ENCODE measurements at places on chromosomes 12 and 14. TPM values are rescaled to one million over a fixed set of nuclear protein-coding genes. Genes with fewer than 3 reads are reported as not detected.

SLC38A1 gene
- total RNA-seq = 136 TPM

DNA sequence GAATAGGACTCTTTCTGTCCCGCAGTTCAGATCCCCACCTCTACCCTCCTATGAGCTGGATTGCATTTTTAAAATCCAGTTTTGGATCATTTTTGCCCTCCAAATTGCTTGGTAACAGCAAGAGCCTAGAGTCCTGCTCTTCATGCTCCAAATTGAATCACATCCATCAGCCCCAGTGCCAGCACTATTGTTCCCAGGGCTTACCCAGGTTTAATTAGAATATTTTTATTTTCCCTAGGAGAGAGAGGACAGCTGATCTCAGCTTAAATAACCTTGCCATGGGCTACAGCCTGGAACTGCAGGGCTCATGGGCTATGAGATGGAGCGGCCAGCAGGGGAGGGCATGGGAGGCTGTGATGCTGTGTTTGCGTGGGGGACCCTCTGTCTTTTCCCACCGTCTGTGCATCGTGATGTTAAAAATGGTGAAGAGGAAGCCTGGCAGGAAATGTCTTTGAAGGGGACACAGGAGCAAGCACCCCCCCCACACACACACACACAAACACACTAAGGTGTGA, 59.4 kb upstream of the WSCD2 start:
- no peak overlapping the region for H3K27ac ChIP-seq
- peaks cover 9% of the 10 kb centered on the region for H3K4me1 ChIP-seq
- no peak for DNase-seq
- no peak overlapping the region for H3K4me3 ChIP-seq

DNA sequence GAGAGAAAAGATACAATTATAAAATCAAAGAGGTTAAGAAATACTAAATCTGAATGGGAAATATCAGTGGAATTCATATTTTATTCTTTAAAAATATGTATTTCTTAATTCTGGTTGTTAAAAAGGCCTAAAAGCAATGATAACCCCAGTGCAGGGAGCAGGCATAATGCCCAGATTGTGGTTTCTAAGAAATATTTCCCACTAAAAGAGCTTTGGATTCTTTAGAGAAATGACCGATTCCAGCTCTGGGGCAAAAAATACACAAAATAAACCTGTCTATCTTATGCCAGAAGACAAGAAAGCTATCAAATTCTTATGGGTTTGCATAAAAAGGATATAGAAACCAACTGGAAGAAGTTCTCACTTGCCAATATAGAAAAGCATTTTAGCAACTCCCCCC, 71.6 kb downstream of the PDE6H start:
- no peaks in the 10 kb centered on the region for H3K4me1 ChIP-seq
- H3K27me3 ChIP-seq = no peaks in the 10 kb centered on the region
- no peak overlapping the region for H3K27ac ChIP-seq
- H3K4me3 ChIP-seq = no peak overlapping the region
- H3K36me3 ChIP-seq = no peaks in the 10 kb centered on the region
- no peak for DNase-seq

- peak within 1 kb of the TSS; percentile 100 for H3K27ac ChIP-seq
- H3K4me3 ChIP-seq = peak within 1 kb of the TSS; percentile 96
These were observed at the start of gene PSMB5 for GRCh38 chr14:23034498-23035302. Gene PSMB5, minus strand, starts transcription at chr14:23034900. Its CDS starts 19 bp downstream, at chr14:23034881.

DNA sequence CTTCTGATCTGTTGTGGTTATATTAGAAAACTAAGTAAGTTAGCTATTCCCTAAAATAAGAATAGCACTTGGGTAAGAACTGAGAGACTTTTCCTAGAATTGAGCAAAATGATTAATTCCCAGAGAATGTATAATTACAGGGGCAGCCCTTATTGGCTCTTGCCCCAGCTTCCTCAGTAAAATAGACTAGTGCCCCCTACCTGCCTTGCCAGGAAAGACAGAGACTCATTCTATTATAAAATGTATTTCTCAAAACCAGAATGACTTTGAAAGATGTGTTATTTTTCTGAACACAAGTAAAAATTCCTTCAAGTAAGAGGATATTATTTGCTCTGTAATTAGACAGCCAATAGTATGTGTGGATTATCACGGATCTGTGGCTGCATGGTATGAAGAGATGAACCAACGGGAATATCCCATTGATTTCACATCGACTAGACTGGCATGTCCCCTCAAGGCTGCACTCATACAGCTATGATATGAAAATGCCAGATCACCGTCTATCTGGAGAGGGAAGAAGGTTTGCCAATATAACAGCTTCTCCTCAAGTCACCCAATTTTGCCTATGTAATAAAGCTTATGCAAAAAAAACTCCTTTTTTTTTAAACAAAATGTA, 7.4 kb upstream of the GLRX5 start:
- no peak overlapping the region for H3K27ac ChIP-seq
- DNase-seq = no peak
- peaks cover 20% of the 10 kb centered on the region for H3K36me3 ChIP-seq
- no peak overlapping the region for H3K4me3 ChIP-seq

APOF gene
- 0.11 TPM for total RNA-seq
